Breast epithelium (tissue), 4 donors: ENCODE measurements at places on chromosomes 7 and 10.

GRCh38 chr10:52004342-52004949, 305.1 kb upstream of the CSTF2T start:
- no peak for DNase-seq

- DNase-seq = no peak
Observed at GRCh38 chr7:66576646-66577045, 52.0 kb upstream of the KCTD7 start.

DNA sequence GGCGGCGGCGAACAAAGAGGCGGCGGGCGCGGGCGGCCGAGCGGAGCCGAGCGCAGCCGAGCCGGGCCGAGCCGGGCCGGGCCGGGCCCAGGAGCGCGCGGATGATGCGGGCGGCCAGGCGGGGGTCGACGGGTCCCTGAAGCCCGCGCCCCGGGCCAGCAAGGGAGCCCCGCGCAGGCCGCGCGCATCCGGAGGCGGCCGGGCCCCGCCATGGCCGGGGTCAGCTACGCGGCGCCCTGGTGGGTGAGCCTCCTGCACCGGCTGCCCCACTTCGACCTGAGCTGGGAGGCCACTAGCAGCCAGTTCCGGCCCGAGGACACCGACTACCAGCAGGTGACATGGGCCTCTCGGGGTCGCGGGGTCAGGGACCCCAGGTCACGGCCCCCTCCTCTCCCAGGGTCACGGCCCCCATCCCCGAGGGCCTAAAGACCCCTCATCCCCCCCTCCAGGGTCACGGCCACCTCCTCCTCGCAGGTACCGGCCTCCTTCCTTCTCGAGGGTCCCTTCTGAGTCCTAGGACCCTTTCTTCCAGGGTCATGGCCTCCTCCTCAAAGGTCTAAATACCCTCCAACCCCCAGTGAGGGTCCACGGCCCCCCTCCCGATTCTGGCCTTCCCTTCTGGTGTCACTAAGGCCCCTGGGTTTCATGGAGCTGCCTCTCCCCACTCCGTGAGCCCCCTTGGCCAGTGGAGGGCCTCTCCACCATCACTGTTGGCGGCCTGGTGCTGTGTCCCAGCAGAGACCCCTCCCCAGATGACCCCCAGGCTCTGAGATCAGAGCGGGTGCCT, at the start of gene TTYH3:
Gene TTYH3, plus strand, starts transcription at position 41 of the 787 bp plus-strand sequence. Its CDS starts 170 bp downstream, at position 211.
- no peak for DNase-seq

- no peak for DNase-seq
Observed at GRCh38 chr7:106124186-106124585, 12.1 kb upstream of the SYPL1 start.

DNA sequence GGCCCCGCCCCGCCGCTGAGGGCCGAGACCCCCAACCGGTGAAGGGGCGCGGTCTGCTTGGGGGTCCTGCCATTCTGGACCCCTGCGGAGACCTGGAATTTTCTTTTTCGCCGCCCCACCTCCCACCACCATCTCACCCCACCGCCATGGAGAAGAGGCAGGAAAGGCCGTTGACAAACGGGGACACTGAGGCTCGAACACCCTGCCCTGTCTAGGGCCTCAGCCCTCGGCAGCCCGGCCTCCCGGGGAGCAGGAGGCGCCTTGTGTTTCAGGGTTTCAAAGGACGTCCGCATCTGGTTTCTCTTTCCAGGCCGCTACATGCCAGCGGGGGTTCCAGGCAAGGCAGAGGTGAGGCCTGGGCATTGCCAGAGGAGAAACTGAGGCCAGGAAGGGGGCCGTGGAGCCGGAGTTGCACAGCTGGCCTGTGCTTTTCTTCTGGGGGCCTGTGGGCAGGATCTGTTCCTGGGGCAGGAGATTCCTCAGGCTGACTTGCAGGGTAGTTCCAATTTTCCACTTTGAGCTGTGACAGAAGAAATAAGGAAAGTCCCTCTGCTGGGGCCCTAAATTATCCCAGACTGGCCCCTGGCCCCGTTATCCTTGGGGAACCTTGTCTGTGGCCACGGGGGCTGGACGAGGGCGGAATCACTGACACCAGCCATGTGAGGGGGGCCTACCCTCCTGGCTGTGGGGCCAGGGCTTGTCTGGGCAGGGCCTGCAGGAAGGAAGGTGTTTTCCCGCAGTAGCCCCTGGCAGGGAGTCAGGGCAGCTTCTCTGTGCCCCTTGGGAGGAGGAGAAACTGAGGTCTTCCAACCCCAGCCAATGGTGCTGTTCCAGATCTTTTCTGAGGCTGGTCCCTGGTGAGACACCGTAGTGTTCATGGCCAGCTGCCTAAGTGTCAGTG, 900 bp upstream of the MICALL2 start:
- DNase-seq = no peak

DNA sequence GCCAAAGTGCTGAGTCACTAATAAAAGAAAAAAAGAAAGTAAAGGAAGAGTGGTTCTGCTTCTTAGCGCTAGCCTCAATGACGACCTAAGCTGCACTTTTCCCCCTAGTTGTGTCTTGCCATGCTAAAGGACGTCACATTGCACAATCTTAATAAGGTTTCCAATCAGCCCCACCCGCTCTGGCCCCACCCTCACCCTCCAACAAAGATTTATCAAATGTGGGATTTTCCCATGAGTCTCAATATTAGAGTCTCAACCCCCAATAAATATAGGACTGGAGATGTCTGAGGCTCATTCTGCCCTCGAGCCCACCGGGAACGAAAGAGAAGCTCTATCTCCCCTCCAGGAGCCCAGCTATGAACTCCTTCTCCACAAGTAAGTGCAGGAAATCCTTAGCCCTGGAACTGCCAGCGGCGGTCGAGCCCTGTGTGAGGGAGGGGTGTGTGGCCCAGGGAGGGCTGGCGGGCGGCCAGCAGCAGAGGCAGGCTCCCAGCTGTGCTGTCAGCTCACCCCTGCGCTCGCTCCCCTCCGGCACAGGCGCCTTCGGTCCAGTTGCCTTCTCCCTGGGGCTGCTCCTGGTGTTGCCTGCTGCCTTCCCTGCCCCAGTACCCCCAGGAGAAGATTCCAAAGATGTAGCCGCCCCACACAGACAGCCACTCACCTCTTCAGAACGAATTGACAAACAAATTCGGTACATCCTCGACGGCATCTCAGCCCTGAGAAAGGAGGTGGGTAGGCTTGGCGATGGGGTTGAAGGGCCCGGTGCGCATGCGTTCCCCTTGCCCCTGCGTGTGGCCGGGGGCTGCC, at the start of gene IL6:
Gene IL6, plus strand, starts transcription at position 294 of the 807 bp plus-strand sequence. Its CDS starts 63 bp downstream, at position 357.
- DNase-seq = peak; percentile 65

- DNase-seq = no peak
Observed at GRCh38 chr7:16951483-16952080, 69.8 kb upstream of the AGR3 start.

DNA sequence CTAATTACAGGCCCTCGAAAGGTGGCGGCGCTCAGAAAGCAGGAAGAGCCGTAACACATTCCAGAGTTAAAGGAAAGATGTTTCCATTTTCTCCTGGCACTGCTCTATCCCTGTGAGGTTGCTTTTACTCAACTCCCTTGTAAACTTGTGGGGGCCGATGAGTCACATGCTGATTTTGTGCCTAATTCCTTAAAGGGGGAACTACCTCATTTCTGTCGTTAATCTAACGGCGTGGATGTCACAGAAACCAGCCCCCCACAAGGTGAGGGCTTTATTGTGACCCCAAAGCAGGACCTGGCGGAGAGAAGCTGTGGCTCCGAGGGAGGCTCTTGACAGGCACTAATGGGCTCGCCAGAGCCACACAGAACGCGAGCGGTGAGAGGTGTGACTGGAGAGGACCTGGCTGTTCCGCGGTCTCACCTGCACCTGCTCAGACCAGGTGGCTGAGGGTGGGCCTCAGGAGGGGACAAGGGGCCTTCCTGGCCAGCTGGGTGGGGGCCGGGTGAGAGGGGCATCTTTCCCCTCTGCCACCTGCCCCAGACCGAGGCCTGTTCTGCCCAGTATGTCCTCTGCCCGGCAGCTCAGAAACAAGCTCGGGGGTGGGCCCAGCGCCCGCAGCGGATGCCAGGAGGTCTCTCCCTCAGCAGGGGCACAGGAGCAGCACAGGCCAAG, 50.9 kb downstream of the CALML3 start:
- DNase-seq = no peak

GRCh38 chr10:43284341-43284910, 17.6 kb upstream of the RASGEF1A start:
- no peak for DNase-seq

- peak; percentile 47 for DNase-seq
Observed at GRCh38 chr7:101125989-101126650, 784 bp upstream of the SERPINE1 start.

GRCh38 chr10:49008091-49008490, 68.5 kb upstream of the LRRC18 start:
- no peak for DNase-seq

DNA sequence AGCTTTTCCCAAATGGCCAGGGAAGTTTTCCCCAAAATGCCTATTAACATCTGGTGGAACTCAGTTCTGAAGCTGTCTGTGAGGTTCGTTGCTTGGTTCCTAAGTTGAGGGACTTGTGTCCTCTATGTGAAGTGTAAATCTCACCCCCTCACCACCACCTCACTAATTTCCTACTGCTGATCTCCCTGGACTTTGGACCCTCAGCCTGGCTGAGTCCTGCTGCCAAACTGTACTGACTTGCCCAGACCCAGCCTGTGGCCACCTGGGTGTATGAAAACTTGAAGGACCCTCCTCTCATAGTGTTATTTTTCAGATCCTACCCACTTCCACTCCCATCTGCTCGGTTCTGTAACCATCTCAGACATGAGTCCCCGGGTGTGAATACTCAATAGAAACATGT, 94.9 kb downstream of the MET start:
- DNase-seq = no peak

DNA sequence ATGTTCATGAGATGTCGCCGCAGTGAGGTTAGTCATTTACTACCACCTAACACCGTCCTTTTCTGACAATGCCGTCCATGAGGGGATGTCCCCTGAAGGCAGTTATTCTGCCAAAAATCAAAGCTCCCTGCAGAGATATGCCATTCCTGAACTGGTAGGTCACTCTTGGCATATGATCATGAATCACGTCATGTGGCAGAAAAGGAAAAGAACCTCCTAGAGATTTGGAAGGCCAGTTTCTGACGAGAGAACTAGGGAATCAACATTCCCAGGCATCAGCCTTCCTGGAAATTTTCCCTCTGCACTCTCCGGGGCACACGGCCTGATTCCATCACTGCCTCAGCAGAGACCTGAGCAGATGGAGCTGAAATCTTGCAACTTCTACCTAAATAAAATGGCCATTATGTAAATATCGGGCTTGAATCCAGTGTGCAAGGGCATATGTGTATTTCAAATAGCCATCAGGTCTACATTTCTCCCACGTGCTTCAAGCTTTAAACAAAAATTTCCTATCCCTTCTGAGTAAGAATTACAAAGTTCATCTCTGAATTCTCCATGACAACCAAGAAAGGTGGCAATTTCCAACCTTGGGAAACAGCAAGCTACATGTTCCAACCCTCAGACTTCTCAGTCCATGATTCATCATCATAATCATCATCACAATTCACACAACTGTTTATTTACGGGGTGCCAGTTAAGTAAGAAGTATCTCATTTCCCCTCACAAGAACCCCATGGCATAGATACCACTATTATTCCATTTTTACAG, 46.5 kb downstream of the AMPH start:
- no peak for DNase-seq

GRCh38 chr7:29099896-29100847, 46.2 kb downstream of the CPVL start:
- no peak for DNase-seq

GRCh38 chr7:151782598-151783448, 94.1 kb downstream of the PRKAG2 start:
- peak; percentile 47 for DNase-seq

GRCh38 chr7:1357601-1358271, 101.5 kb downstream of the MICALL2 start:
- DNase-seq = no peak

DNA sequence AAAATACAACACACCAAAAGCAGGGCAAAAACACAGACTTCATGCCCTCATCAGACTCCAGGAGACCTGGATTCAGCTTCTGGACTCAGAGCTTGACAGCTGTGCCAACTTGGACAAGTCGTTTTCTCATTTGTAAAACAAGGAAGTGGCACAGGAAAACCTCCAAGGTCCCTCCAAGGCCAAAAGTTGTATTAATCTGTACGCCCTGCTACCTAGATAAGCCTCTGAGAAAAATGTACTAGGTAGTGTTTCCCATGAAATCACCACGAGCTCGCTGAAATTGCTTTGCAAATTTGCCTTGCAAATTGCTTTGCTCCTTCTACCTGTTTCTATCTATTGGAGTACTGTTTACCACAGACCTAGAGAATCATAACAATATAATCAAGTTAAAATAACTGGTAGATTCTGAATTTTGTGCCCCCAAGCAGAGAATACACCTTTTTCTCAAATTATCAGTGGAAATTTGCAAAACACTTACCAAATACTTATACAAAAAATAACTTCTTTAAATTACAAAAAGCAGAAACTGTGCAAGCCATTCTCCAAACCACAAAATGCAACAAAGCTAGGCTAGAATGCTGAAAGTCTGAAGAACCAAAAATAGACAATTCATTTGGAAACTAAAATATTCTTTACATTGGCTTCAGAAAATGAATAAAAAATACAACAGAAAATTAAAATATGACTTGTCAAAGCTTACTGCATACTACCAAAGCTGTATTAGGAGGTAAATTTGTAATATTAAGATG, 158.1 kb upstream of the CHST15 start:
- no peak for DNase-seq

DNA sequence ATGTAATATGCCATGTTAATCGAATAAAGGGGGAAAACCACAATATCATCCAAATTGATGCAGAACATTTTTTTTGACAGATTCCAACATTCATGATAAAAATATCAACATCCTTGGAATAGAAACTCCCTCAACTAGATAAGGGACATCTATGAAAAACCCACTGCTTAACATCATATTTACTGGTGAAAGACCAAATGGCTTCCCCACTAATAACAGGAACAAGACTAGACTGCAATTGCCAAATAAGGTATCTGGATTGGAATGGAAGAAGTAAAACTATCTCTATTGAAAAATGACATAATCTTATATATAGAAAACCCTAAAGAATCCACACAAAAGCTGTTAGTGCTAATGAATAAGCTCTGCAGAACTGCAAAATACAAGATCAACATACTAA, 27.8 kb downstream of the SMURF1 start:
- DNase-seq = no peak

DNA sequence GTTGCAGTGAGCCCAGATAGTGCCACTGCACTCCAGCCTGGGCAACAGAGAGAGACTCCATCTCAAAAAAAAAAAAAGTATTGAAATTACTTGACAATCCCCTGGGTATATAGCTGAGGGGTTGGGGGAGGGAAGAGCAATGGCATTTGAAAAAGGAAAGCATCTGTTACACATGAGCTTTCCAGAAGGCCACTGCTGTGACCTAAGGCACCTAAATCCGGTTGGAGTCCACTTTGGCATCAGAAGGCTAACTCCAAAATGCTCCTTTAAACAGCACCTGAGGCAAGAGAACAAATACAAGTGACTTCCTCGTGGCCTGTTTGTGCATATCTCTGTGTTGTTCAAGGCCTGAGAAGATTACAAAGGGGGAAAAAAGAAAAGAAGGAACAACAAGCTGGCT, 74.8 kb upstream of the PALS2 start:
- no peak for DNase-seq

- no peak for DNase-seq
Observed at GRCh38 chr7:157692460-157693011, 355.7 kb downstream of the DNAJB6 start.
